Breast epithelium (tissue), 4 donors: ENCODE measurements at places on chromosomes 1 and 21. TPM values are rescaled to one million over a fixed set of nuclear protein-coding genes. Genes with fewer than 3 reads are reported as not detected.

GRCh38 chr1:23792151-23792945 lies 1.4 kb downstream of the LYPLA2 start:
- H3K4me3 ChIP-seq: peak overlapping the region; percentile 94
- H3K27ac ChIP-seq: peak overlapping the region; percentile 62
- no peak for DNase-seq
- H3K27me3 ChIP-seq: no peaks in the 10 kb centered on the region
- H3K36me3 ChIP-seq: no peaks in the 10 kb centered on the region

Gene ESPN
- total RNA-seq: 11.1 TPM

- no peak overlapping the region for H3K27ac ChIP-seq
- DNase-seq: no peak
- H3K4me1 ChIP-seq: no peaks in the 10 kb centered on the region
- H3K4me3 ChIP-seq: no peak overlapping the region
- no peaks in the 10 kb centered on the region for H3K27me3 ChIP-seq
Observed at GRCh38 chr1:101971304-101971703, 25.4 kb downstream of the OLFM3 start.

DNA sequence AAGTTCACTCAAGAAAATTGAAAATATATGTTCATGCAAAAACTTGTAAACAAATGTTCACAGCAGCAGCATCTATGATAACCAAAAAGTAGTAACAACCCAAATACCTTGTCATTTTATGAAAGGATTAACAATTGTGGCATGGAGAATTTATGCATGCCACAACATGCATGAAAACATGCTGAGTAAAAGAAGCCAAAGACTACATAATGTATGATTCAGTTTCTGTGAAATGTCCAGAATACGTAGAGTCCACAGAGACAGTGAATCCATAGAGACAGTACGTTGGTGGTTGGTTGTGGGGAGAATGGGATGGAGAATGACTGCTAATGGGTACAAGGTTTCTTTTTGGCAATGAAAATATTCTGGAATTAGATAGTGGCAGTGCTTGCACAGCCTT lies 148.7 kb downstream of the MAST2 start:
- H3K27ac ChIP-seq: no peak overlapping the region
- H3K4me3 ChIP-seq: no peak overlapping the region
- DNase-seq: no peak
- no peaks in the 10 kb centered on the region for H3K36me3 ChIP-seq

GRCh38 chr1:230172016-230172537 lies 105.0 kb downstream of the GALNT2 start:
- no peak overlapping the region for H3K4me3 ChIP-seq
- H3K36me3 ChIP-seq: no peaks in the 10 kb centered on the region
- no peak overlapping the region for H3K27ac ChIP-seq
- DNase-seq: no peak
- H3K27me3 ChIP-seq: no peaks in the 10 kb centered on the region

- H3K27ac ChIP-seq: no peak overlapping the region
- H3K27me3 ChIP-seq: no peaks in the 10 kb centered on the region
- DNase-seq: peak; percentile 3
- no peak overlapping the region for H3K4me3 ChIP-seq
Observed at GRCh38 chr1:22284236-22284635, 141.3 kb upstream of the WNT4 start.
